ENCODE measurements at places on chromosomes 7 and 10.

- DNase-seq = no peak
Measured at GRCh38 chr10:99654390-99655175, 4.7 kb upstream of the ENTPD7 start.

- DNase-seq = no peak
Measured at GRCh38 chr7:12111422-12112405, 99.4 kb upstream of the TMEM106B start.

DNA sequence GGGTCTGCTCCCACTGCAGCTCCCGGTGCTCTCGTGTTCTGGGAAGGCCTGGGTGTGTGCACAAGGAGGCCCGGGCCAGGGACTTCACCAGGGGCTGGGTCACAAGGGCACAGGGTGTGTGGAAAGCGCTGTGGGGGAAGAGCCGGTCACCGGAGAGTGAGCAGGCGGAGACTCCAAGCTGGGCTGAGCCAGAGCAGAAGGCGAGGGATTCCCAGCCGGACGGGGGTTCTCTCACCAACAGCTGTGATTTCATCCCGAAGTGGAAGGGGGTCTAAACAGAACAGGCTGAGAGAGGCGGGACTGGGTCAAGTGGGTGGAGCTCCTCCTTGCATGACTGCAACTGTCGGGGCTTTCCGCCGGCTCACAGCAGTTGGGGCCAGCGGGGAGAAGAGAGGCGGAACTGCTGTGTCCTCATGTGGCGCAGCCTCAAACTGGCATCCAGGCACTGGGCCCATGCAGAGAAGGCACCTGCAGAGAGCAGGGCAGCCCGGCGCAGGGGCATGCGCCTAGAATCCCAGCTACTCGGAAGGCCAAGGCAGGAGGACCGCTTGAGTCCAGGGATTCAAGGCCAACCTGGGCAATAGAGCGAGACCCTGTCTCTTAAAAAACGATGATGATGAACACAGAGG is 7.6 kb upstream of the ORAI2 start:
- no peak for DNase-seq

- no peak for DNase-seq
Measured at GRCh38 chr7:48089046-48090003, at the start of gene UPP1. UPP1 (plus strand) TSS chr7:48089265; CDS start chr7:48094784, 5,519 bp downstream.

DNA sequence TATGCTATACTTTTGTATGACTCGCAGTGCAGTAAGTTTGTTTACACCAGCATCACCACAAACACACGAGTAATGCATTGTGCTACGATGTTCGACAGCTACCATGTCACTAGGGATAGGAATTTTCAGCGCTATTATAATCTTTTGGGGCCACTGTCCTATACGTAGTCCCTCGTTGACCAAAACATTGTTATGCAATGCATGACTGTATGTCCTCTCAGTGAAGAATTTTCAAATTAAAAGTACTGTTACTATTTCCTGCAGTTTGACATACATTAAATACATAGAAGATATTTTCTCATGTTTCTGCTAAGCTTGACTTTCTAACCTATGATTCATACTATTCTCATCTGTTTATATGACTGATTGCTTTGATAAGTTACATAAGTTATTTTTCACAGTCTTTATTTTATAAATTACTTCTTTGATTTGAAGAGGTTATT is 203.6 kb downstream of the VTI1A start:
- no peak for DNase-seq

- DNase-seq = no peak
Measured at GRCh38 chr7:122067077-122067476, 77.0 kb downstream of the AASS start.

- peak; percentile 30 for DNase-seq
Measured at GRCh38 chr10:9331583-9332008, 1277.1 kb downstream of the GATA3 start.

GRCh38 chr10:26621889-26622711 is 75.4 kb upstream of the PDSS1 start:
- DNase-seq = no peak

- no peak for DNase-seq
Measured at GRCh38 chr7:94055963-94056362, 51.8 kb upstream of the BET1 start.

DNA sequence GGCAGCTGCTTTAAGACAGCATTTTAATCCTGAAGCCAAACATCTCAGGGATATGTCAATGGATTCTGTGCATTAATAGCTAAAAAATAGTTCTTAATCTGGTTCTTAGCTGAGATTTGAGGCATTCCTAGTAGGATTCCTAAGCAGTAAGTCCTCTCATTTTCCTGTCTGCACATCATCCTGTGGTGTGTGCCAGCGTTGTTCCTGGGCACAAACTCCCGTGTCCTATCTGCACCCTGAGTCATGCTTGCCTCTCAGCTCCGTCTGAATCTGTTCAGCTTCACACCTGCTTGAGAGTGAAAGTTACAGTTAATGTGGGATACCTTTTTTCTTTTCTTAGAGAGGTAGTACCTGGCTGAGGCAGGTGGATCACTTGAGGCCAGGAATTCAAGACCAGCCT is 19.5 kb downstream of the BAG3 start:
- DNase-seq = no peak

- no peak for DNase-seq
Measured at GRCh38 chr7:6465862-6466261, 18.1 kb upstream of the DAGLB start.

DNA sequence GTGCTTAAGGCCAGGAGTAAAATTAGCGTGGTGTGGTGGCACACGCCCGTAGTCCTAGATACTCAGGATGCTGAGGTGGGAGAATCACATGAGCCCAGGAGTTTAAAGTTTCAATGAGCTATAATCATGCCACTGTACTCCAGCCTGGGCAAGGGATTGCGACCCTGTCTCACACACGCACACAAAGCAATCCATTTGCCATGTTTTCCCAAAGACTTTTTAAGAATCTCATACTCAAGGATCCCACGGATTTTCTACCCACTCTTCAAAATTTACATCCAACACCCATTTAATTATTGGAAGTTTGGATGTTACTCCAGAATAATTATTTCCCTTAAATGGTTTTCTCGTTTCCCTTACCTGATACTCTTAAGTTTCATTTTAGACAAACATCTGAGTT is 47.9 kb downstream of the IGF2BP3 start:
- no peak for DNase-seq

DNA sequence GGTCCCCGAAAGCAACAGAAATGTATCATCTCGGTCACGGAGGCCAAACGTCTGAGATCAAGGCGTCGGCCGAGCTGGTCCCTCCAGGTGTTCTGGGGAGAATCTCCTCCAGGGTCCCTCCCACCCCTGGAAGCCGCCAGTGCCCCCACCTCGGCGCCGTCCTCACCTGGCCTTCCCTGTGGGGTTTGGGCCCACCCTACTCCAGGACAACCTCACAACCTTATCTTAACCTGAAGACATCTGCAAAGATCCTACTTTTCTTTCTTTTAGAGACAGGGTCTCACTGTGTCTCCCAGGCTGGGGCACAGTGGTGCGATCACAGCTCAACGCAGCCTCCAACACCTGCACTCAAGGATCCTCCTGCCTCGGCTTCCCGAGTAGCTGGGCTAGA is 33.4 kb downstream of the ADAP1 start:
- DNase-seq = no peak

- DNase-seq = no peak
Measured at GRCh38 chr10:11573497-11573896, 38.0 kb downstream of the USP6NL start.

GRCh38 chr10:2047679-2048078 is 310.4 kb upstream of the ADARB2 start:
- no peak for DNase-seq

- no peak for DNase-seq
Measured at GRCh38 chr7:28055161-28055544, 125.4 kb downstream of the JAZF1 start.

DNA sequence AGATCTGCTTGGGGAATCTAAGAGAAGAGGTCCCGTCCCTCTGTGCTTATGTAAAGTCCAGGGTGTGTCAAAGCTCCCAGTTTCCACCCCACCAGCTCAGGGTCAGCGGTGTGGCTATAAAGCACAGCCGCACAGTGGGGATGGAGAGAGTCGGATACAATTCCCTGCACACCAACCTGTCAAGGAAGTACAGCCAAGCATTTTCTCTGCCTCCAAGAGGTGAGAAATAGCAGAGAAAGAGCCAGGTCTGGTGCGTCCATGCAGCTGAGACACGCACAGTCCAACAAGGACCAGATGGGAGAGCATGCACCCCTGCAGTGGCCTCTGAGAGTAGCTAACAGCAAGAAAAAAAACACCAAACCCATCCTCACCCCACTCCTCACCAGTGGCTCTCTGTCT is 61.3 kb upstream of the WAC start:
- no peak for DNase-seq

DNA sequence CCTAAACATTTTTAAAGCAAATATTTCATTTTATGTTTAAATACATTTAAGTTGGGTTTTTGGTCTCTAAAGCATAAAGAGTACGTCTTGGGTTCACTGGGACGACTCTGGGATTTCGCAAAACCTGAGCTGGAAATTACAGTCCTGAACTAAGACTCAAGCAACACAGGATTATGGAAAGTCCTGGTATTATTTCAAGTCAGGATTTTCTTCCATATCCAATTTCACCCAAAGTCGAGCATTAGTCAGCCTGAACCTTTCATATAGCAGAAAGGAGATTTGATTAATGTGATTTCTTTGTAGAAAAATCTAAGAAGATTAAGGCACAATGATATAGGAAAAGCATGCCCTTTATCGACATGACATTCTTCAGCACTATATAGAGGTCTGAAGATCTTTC is 100.0 kb downstream of the MTERF1 start:
- DNase-seq = no peak

- DNase-seq = no peak
Measured at GRCh38 chr10:74755273-74755672, 71.1 kb upstream of the KAT6B start.

- DNase-seq = no peak
Measured at GRCh38 chr10:67722113-67722512, 26.1 kb upstream of the CTNNA3 start.

DNA sequence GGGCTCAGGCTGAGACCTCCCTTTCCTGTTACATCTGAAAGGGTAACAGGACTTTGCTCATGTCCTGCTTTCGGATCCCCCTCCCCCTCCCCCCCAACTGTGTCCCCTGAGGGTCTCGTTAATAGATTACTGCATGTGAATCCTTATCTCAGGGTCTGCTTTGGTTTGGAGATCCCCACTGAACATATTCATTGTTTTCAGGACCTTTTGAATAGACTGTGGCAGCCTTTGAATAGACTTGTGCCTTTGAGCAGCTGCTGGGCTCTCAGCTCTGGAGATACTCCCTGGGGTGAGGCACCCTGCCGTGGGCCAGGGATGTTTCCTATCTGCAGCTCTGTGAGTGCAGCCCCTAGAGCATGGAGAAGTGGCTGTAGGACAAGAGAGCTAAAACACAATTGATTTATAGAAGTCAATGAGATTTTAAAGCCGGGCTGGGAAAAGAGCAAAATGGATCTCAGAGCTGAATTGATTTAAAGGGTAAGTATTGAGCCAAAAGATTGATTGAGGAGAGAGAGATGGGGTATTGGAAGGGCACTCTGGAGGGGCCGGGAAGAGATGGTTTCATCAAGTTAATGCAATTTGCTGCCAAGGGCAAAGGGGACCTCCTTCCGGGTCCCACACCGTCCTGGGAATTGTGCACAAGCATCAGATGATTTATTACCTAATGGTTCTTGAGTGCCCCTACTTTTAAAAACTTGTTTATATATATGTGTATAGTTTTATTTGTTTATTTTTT is 9.9 kb downstream of the ARHGAP22 start:
- no peak for DNase-seq

GRCh38 chr10:118635674-118636402 is 40.4 kb upstream of the PRLHR start:
- DNase-seq = no peak

DNA sequence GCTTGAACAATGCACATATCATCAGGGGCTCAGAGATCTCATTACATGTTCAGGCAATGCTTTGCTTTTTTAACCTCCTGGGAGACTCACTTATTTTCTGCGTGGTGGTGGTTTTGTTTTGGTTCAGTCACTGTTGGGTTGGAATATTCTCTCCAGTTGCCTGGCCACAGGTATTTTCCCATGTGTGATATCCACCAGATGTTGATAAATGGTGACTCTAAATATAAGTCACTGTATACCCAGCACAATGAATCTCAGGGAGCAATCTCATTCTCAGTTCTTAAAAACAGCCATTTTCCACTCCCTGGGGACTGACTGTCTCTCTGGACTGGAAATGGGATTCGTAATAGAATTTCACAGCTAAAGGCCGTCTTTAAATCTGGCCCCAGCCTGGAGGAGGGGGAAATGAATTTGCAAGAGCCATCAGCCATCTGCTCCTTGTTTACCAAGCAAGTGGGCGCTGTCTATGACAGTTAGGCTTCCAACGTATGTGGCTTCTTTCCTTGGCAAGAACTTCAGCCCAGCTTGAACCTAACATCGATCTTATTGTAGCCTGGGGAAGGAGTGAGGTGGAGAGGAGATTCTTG is 1106.2 kb downstream of the NRG3 start:
- DNase-seq = no peak

- DNase-seq = no peak
Measured at GRCh38 chr10:47438857-47439474, 44.9 kb downstream of the ANXA8 start.

DNA sequence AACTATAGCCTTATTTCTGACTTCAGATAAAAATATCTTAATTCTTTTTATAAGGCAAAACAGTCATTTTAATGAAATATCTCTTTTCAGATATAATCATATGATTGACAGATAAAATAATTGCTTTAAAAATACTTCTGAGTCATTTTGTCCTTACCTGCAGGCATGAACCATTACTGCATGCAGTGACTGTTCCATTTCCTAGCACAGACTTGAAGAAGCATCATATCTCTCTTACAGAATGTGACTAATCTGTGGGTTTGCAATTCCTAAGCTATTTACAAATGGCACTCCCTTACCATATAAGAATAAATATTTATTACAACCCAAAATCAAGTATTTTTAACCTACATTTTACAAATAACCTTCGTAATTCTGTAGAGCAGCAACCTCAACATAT is 120.7 kb downstream of the SRPK2 start:
- DNase-seq = no peak

- DNase-seq = no peak
Measured at GRCh38 chr10:72417971-72418370, 63.3 kb upstream of the DNAJB12 start.

DNA sequence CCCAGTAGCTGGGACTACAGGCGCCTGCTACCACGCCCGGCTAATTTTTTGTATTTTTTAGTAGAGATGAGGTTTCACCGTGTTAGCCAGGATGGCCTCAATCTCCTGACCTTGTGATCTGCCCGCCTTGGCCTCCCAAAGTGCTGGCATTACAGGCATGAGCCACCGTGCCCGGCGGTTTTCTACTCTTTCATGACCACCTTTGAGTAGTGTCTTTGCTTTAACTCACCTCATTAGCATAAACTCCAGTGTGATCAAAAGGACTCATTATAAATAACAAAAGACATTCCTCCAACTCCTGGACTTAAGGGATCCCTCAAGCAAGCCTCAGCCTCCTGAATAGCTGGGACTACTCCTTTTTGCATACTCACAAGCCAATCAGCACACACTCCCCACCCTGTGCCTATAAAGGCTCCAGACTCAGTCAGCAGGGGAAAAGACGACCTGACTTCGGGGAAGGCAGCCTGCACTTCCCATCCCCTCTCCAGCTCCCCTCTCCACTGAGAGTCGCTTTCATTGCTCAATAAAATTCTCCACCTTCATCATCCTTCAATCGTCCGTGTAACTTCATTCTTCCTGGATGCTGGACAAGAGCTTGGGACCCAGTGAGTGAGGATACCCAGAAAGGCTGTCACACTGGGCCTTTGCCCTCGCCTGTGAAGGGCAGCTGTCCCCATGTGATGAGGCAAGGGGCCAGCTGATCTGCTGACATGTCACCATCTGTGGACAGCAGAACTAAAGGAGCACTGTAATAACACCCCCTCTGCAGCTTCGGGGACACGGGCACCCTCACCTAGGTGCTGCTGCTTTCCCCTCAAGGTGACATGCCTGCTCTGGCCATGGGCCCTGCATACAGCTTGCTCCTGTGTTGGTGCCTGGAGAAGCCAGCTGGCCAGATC is 35.0 kb upstream of the EIF4H start:
- no peak for DNase-seq
